GM10248 (cell line): ENCODE measurements at places on chromosomes 1 and 21.
A peak's percentile ranks its signal among the peaks of the same experiment; 100 is the strongest.

GRCh38 chr1:46549697-46550681 lies 1.5 kb downstream of the KNCN start:
- DNase-seq = no peak

GRCh38 chr1:176559474-176559873 lies 96.5 kb downstream of the PAPPA2 start:
- no peak for DNase-seq

DNA sequence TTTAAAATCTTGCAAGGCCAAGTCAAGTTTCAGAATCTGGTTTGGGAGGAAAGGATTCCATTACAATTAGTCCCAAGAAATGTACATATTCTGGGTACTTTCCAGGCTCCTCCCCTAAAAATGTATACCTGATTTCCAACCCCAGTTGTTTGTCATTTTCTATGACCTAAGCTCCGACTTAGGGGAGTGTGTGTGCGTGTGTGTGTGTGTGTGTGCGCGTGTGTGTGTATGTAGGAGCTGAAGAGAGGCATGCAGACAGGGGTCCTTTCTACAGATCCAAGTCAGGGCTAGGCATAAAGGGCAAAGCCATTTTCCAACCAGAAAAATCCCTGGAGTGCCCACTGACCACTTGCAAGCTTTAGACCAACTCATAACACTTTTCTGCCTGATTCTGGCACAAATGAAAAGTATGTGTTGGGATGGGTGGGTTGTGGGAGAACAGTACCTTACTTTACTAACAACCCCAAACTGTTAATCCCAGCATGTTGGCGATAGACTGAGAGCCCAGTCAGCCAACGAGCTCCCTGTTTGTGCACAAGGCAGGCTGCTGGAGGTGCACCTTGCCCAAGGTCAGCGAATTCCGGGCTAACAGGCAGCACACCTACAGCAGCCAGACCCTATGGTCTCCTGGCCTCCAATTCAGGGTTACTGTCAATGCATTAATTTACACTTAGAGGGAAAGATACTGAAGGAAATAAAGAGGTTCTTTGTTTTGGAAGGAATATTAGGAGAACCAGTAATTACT lies 1.7 kb downstream of the TRABD2B start:
- no peak for DNase-seq

DNA sequence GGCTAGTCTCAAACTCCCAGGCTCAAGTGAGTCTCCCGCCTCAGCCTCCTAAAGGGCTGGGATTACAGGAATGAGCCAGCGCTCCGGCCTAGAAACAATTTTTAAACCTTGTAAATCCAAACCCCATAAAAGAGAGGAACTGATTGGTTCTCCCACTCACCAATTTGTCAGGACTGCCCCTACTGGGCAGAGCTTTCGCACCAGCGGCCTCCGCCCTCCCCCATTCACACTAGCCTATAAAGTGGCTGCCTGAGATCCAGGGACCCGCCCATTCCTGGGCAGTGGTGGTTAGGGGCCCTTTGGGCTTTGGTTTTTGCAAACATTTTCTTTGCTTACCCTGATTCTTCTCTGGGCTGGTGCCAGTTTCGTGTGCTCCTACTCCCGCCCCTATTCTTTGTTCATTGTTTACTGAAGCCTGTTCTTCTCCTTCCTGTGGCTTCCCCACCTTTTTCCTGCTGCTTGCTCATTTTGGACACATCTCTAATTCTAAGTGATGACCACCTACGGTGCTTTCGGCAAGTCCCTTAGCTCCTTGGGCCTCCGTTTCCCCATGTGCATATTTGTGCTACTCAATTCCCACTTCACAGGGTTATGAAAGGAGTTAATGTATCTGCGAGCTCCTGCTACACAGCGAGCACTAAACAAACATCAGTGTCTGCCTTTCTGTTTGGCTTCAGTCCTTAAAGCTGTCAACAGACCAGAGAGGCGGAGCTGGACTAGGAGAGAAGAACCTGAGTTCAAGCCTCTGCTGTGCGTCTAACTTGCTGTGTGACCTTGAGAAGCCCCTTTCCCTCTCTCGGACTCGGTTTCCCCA lies 39.8 kb upstream of the CLIC4 start:
- peak; percentile 77 for DNase-seq

DNA sequence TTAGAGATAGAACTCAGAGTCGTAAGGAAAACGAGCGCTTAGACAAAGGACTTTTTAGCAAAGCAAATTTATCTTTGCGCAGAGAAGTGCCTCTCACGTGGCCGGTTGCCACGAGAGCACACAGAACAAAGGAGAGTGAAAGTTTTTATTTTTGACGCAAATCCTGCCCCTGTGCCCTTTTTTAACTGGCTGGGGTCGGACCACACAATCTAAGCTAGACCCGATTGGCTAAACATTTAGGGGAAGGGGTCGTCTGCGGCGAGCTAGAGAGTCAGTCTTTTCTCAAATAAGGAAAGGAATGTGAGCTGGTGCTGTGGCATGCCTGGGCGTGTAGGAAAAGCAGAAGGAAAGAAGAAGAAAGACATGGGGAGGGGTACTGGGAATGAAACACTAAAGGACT lies 2.4 kb downstream of the KRTAP10-2 start:
- DNase-seq = no peak

DNA sequence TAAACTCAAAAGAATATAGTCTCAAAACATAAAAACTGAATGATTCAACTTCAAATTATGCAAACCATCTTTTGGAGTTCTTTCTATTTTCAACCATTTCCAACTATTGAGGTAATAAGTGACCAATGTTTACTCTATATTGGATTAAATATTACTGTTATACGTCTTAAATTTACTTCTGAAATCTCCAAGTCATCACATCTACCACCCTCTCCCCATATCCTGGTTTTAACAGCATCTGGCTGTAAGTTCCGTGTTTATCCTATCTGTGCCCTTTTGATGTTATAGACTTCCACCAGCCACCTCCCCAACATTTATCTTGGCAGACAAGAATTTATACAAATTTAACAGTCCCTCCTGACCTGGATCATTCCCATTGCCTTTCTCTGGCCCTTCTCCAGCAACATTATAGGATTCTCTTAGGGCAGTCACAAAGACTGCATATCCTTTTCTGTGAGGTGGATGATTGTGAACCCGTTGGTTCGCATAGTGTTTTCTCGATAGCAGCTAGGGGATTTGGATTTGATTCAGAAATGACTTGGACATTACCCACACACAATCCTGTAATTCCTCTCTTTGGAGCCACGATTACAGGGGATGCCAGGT lies 313.4 kb upstream of the FMN2 start:
- no peak for DNase-seq

DNA sequence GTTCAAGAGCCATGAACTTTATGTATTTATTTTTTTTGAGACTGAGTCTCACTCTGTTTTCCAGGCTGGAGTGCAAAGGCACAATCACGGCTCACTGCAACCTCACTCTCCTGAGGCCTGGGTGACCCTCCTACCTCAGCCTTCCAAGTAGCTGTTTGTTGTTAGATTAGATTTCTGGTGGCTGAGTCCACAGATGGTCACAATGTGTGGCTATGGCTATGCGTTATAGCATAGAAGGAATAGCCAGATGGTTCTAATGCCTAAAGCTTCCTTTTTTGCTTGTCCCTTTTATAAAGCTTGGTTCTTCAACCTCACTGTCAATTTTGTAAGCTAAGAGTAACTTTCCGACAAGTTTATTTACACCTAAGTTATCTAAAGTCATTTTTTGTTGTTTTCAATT lies 62.3 kb upstream of the FMN2 start:
- no peak for DNase-seq

- DNase-seq = no peak
Observed at GRCh38 chr1:109516872-109517271, 7.3 kb upstream of the AMIGO1 start.

- no peak for DNase-seq
Observed at GRCh38 chr1:4488018-4488417, 166.4 kb upstream of the AJAP1 start.

- peak; percentile 54 for DNase-seq
Observed at GRCh38 chr1:151472856-151473731, 13.8 kb upstream of the POGZ start.

DNA sequence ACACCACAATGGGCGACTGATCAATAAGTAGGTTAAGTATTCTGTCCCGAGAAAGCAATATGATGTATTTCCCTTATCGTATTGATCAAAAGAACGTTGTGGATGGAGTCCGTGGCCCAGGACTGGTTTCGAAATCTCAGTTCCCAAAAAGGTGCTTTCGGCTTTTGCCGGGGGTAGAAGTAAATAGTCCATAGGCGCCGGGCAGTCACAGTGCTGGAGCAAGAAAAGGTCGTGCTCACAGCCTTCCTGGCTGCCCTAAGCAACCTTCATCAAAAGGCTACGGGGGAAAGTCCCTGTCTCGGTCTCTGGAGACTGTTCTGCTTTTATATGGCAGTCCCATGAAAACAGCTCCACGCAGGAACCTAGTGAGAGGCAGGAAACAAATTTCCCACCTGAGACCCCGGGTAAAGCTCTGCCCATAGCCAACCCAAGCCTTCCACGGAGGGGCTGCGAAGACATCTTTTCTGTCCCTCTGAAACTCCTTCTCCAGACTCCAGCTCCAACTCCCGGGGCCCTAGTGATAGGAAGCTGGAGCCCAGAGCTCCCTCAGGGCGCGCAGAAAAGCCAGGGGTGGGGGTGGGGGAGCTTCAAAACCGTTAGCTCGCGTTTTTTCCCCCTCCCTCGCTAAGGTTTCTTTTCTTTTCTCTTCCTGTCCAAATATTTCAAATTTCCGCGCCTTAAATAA lies 7.0 kb downstream of the CDKN2C start:
- peak; percentile 66 for DNase-seq

GRCh38 chr1:153277852-153278251 lies 18.4 kb downstream of the LORICRIN start:
- DNase-seq = peak; percentile 62

- no peak for DNase-seq
Observed at GRCh38 chr1:179126338-179127060, 44.6 kb downstream of the TOR3A start.

- peak; percentile 47 for DNase-seq
Observed at GRCh38 chr1:206608108-206608698, 4.1 kb downstream of the EIF2D start.

DNA sequence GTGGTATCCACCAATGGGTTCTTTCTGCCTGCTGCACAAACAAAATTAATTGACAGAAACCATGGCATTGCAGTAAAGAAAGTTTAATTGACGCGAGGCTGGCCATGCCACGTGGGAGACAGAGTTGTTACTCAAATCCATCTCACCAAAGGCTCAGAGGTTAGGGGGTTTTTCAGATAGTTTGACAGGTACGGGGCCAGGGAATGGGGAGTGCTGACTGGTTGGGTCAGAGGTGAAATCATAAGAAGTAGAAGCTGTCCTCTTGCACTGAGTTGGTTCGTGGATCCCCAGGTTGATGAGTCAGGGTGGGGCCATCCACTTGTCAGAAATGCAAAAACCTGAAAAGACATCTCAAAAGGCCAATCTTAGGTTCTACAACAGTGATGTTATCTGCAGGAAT lies 941 bp upstream of the TBCE start:
- no peak for DNase-seq
